ENCODE measurements at places on chromosomes 6 and 20. TPM values are rescaled to one million over a fixed set of nuclear protein-coding genes. Genes with fewer than 3 reads are reported as not detected.

Gene HDGFL1
- not detected for total RNA-seq

Gene NANP
- total RNA-seq, result 4.3 TPM

Gene ULBP3
- total RNA-seq, result 1.1 TPM

Gene CDSN
- total RNA-seq, result not detected

Gene TFAP2D
- not detected for total RNA-seq

Gene DYNLT2
- 1.7 TPM for total RNA-seq

Gene HLA-DQA2
- not detected for total RNA-seq

Gene PLN
- not detected for total RNA-seq

Gene VWA7
- total RNA-seq, result 3.4 TPM

Gene PERP
- total RNA-seq, result 4.6 TPM

Gene SLC2A10
- 0.07 TPM for total RNA-seq

Gene TMEM244
- not detected for total RNA-seq

Gene CST5
- total RNA-seq, result not detected

Measured in activated T-cell treated with anti-CD3 and anti-CD28 coated beads, Interleukin-2, amount 50 U/mL, for 72 hours (primary cell).